Central memory CD8-positive, alpha-beta T cell (primary cell): ENCODE measurements at places on chromosomes 2 and 18.

GRCh38 chr2:124778076-124778475 is 753.0 kb downstream of the CNTNAP5 start:
- no peak for DNase-seq

DNA sequence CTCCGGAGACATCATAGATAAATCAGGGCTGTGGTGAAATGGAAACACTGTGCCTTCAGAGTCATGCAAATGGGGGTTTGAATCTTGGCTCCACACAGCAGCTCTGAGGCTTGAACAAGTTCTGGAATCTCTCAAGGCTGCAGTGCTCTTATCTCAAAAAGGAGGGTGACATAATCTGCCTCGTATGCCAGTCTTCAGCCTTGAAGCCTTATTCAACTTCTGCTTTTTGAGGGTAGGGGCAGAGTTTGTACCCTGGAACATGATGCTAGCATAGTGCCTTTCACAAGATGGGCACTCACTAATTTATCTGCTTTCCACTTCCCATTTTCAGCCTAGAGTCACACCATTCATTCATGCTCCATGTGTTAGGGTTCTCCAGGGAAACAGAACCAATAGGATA is 42.3 kb downstream of the GATA6 start:
- no peak for DNase-seq

- DNase-seq = no peak
Measured at GRCh38 chr2:112811276-112811831, 25.2 kb downstream of the IL1B start.

DNA sequence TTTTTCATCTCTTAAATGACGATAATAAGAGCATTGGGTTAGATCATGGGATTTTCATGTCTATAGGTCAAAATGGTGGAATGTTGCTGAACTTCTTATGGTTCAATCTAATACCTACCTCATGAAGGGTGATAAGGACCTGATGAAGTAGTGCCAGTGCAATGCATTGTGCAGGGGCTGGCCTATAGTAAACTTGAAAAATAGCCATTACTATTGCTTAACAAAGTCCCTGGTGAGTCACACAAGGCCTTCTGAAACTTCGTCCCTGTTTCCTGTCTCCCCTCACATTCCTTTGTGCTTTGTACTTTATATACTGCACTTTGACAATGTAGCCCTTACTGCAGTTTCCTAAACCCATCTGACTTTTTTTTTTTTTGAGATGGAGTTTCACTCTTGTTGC is 515.9 kb downstream of the SLC4A3 start:
- DNase-seq = no peak

DNA sequence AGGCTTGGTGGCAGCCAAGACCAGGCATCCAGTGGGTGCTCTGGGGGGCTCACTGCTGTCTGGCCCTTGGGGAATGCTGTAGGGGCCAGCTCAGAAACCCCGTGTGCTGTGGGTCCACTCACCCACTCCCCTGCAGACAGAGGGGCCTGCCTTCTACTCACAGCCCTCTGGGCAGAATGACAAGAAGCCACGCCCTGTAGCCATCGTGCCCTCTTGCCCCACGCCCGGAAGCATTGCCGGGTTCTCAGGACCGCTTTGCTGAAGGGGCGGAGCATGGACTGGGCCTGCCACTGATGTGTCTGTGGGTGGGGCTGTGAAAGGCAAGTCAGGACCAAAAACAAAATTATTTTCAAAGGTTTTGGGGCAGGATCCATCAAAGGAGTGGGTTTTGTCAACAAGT is 27.8 kb downstream of the GLI2 start:
- no peak for DNase-seq

DNA sequence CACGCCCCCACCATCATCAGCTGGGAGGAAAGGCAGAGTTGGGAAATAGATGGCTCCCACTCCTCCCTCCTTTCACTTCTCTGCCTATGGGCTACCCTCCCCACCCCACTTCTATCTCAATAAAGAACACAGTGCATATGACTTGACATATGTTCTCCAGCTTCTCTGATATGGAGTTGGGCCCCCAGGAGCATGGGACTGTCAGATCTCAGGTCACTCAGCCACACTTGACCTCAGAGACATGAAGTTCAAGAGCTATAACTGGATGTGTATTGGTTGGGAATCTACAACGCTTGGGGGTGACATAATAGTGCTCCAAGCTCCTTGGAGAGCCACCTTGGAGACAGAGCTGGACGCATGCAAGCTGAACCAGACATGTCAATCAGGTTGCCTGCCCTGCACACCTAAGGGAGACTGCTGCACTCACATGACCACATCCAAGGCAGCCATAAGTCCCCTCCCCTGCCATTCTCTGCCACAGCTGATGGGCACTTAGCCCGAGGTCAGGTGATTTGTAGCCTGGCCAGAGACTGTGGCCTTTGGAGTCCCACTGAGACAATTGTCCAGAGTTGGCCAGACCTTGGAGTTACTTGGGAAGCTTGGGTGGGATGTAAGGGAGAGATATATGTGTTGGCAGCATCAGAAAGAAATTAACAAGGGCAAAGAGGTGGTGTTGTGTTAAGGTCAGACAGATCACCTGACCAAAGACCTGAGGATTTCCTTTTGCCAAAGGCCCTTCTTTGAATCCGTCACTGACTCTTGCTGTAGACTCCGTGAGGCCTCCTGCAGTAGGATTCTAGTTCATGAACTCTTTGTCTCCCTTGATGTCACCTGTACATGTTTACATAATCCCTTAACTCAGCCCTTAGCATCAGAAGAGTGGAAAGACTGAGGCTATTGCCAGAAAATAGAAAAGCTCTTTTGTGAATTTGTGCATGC is 3.7 kb downstream of the INHA start:
- DNase-seq = no peak

- no peak for DNase-seq
Measured at GRCh38 chr2:162925595-162925994, 87.0 kb upstream of the KCNH7 start.

DNA sequence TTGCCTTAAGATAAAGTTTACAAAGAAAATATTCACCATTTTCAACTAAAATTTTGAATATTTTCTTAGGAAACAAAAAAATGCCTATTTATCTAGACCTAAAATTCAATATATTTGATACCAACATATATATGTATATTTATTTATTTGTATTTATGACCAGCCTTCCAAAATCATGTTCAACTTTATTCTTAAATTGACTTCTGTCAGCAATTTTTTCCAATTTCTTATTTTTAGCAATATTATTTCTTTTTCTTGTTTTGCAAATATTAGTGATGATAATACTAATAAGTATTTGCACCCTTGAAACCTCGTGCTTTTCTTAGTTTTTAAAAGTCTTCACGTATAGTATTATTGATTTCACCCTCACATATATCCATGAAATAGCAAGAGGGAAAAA is 68.2 kb upstream of the PHLPP1 start:
- no peak for DNase-seq

GRCh38 chr18:35397976-35398375 is 20.8 kb upstream of the ZNF396 start:
- no peak for DNase-seq

- DNase-seq = no peak
Measured at GRCh38 chr18:12701161-12701560, 1.4 kb downstream of the CEP76 start.
